SJCRH30 (cell line): ENCODE measurements at places on chromosomes 1 and 21. TPM values are rescaled to one million over a fixed set of nuclear protein-coding genes. Genes with fewer than 3 reads are reported as not detected.

KRTAP11-1 gene
- total RNA-seq = not detected in 2 replicates

NTMT2 gene
- not detected in 2 replicates for total RNA-seq

PFKFB2 gene
- 0.68 and 1.0 TPM in 2 replicates for total RNA-seq

C8A gene
- total RNA-seq = not detected in 2 replicates

PLA2G2C gene
- not detected in 2 replicates for total RNA-seq

SHCBP1L gene
- not detected in 2 replicates for total RNA-seq

COL24A1 gene
- 2.2 and 3.2 TPM in 2 replicates for total RNA-seq

TCEA3 gene
- 0.10 TPM in 1 of 2 replicates, not detected in the other for total RNA-seq

LORICRIN gene
- not detected in 2 replicates for total RNA-seq

DNA sequence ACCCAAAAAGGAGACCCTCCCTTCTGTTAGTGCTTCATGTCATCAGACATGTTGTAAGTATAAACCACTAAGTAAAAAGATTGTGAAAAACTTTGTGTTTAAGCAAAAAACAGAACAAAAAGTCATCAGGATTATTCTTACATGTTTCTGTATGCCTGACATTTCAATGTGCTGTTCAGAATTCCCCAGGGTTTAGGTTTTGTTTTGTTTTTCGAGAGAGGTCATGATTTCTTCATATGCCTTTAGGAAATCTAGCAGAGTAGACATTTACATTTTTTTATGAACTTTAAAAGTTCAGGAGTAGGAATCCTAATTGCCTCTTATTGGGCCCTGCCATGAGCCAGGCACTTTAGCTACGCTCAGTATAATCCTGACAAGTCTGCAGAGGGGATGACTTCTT, 85.3 kb downstream of the VPS13D start:
- DNase-seq = no peak

DNA sequence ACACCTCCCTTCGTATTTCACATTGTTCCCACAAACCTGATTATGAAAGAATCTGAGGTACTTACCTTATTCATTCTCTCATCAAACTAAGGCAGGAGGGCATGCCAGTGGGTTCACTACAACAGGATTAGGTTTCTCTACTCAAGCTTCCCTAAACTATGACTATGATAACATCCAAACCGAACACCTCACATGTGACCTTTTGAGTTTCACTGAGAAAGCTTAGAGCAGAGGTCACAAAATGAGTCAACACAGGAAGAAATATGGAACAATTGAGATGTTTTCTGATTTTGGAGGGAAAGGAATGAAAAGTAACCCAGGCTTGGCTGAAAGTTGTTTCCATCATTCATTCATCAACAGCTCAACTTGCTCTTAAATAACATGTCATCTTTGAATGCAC, 24.1 kb downstream of the UBR4 start:
- DNase-seq = no peak

DNA sequence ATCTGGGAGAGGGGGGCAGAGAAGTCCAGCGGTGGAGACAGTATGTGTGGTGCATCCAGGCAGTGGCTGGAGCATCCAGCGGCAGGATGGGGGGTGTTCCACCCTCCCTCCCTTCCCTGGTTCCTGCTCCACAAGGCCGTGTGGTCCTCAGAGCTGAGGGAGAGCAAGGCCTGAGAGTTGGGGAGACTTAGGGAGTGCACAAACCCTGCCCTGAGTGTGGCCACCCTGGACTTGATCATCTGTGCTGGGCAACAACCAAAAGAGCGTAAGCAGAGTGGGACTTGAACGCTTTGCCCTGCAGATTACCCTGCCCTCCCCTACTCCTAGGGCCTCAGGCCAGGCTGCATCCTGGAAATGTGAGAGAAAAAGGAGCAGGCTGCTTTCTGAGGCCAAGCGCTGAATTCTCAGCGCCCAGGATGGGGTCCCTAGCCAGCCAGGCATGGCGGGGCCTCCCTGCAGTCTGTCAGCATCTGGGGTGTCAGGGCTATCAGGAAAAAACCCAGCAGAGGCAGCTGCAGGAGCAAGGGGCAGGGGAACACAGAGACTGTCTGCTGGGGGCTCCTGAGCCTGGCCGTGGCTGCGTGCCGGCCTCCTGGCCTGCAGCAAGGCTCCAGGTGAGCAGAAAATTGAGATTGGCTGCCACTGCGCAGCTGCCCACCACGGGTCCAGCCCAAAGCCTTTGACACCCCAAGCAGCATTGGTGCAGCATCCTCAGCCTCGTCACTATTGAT, 266.2 kb downstream of the NPHP4 start:
- DNase-seq = no peak

- DNase-seq = no peak
Observed at GRCh38 chr1:20361401-20361800, 70.7 kb downstream of the VWA5B1 start.

DNA sequence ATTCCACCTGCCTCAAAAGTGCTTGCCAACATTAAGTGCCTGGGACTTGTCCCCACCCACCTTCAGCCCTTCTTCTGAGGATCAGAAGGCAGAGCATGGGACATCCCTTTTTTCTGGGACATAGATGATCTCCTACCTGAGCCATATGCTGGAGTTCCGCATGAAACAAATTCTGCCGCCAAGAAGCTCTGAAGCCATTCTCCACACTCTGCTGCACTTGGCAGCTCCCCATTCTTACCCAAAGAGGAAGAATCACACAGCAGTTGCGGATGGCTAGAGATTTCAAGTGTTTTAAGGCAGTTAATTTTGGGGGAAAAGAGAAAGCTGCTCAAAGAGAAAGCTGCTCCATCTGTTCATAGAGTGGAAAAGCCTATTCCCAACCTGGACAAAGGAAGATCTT, 197.3 kb upstream of the COA6 start:
- DNase-seq = no peak

GRCh38 chr1:232553050-232553754, 76.7 kb downstream of the SIPA1L2 start:
- peak; percentile 17 for DNase-seq

- DNase-seq = no peak
Observed at GRCh38 chr1:182303778-182304177, 87.8 kb downstream of the GLUL start.

DNA sequence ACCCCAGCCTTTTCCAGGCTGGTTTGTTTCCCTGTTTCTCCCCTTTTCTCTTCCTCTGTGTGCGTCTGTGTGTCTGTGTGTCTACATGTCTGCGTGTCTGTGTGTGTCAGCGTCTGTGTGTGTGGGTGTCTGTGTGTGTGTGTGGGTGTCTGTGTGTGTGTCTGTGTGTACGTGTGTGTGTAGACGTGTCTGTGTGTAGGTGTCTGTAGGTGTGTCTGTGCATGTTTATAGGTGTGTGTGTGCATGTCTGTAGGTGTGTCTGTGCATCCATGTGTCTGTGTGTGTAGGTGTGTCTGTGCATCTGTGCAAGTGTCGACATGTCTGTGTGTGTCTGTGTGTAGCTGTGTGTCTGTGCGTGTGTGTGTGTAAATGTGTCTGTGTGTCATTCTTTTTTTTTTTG, 3.3 kb downstream of the TTLL10 start:
- no peak for DNase-seq

DNA sequence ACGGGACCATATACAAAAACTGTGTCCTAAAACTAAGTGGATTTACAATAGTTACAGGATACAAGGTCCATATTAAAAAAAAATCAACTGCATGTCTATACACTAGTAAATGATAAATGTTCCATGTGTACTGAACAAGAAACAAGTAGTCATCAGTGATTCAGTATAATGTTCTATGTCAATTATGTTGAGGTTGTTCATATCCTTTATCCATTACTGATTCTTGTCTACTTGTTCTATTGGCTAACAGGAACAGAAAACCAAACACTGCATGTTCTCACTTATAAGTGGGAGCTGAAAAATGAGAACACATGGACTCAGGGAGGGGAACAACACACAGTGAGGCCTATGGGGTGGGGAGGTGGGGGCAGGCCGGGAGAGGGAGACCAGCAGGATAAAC, 90.5 kb downstream of the CDC42BPA start:
- no peak for DNase-seq
